Heart right ventricle (tissue), 16 donors: ENCODE measurements at places on chromosomes 5 and 9. TPM values are rescaled to one million over a fixed set of nuclear protein-coding genes. Genes with fewer than 3 reads are reported as not detected.

The PSAT1 gene
- 0.95 TPM for polyA plus RNA-seq

The QRFP gene
- polyA plus RNA-seq: not detected

The CCNI2 gene
- polyA plus RNA-seq: not detected

DNA sequence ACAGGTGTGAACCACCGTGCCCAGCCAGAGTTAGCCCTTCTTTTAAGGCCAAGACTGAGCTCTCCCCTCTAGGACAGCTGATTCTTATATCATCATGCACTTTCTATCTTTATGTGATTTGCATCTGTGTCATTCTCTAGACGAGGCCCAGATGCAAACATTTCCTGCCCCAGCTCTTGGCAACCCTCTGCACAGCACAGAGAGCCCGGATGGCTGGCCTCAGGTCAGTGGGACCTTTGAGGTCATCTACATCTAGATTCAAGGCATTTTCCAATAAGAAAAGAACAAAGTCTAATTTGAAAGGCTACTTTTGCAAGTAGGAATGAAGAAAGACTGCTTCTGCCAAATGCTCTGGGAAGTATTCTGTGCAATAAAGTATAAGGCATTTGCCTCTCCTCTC lies 109.0 kb upstream of the DAB2 start:
- no peak for DNase-seq

DNA sequence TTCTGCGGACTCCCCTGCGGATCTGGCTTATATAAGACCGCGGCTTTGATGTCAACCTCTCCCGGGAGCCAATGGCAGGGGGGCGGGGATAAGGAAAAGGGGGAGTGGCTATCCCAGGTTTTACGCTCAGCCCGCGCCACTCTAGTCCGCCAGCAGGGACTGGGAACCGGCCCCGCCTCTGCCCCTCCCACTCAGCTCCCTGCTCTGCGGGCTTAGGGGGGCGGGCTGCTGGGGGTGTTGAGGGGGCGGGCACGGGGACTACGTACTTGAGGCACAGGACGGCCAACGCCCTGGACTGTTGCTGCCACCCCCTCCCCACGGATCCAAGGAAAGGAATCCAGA lies at the start of gene HAND1:
Gene HAND1, minus strand, starts transcription at position 4 of the 342 bp plus-strand sequence. CDS start 219 bp downstream, outside the sequence.
- DNase-seq: peak; percentile 81

GRCh38 chr9:137128862-137129455 lies 10.0 kb upstream of the GRIN1 start:
- DNase-seq: no peak

DNA sequence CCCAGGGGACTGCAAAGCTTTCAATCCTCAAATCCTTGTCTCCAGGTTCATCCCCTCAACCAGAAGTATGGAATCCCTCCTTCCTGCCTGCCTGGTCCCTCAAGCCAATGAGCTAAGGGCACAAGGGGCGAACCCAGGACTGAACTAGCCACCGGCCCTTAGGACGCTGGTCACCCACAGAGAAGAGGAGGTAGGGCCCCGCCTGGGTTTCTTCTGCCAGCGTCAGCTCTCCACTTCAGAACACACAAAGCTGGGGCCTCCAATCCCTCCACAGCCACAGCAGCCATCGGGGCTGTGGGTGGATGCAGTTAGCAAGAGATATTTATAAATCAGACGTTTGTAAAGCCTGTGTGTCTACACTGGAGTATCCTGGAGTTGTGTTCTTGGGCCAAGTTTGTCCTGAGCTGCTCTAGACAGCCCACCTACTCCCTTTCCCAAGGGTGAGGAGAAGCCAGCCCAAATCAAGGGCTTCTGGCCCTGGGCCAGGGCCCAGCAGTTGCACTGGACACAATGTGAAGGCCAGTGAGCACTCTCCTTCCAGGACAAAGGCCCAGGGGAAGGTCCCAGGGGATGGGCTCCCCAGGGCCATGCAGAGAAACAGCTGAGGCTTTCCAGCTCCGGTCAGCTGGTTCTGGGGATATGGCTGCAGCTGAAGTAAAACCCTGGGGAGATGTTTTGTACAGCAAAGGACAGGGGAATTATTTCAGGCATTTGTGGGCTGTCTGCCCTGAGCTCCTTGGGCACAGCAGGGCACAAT lies 18.9 kb downstream of the AMBP start:
- DNase-seq: peak; percentile 56
